ENCODE measurements at places on chromosomes 7 and 10.

DNA sequence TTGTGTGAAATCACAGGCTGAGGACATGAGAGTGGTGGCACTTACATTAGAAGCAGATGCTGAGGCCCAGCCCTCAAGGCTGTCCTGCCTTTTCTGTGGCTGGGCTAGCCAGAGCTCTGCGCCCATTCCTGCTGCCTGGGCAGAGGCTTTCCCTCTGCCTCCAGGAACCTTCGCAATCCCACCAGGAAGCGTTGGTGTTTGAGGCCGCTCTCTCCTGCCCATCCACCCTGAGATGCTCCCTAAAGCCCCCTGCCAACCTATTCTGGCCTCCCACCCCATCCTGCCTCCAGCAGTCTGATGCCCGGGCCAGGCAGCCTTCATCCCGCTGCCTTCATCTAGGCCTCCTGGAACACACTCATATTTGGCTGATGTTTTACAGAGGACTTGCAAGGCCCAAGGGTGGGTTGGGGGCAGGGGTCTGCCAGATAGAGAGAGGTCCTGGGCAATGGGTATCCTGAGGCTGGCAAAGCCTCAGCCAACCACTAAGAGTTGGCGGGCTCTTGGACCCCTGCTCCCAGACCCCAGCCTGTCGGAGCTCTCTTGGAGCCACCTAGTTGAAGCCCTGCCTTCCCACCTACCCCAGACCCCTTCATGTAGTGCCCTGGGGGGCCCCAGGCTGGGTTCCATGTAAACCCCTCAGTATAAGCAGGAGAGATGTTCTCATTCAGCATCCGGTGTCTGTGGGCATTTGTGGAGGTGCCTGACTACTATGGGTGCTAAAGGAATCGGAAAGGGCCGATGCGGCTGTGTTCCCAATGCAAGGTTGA lies 32.7 kb downstream of the LDB3 start:
- DNase-seq, result no peak

GRCh38 chr10:31833753-31834152 lies 94.9 kb downstream of the ARHGAP12 start:
- no peak for DNase-seq

DNA sequence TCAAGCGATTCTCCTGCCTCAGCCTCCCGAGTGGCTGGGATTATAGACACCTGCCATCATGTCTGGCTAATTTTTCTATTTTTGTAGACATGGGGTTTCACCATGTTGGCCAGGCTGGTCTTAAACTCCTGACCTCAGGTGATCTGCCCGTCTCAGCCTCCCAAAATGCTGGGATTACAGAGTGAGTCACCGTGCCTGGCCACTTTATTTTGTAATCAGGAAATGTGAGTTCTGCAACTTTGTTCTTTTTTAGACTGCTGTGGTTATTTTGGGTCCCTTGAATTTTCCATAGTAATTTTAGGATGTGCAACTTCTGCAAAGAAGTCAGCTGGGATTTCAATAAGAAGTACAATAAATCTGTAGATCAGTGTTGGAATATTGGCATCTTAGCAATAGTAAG lies 96.8 kb downstream of the CYTH3 start:
- DNase-seq, result peak; percentile 87

- peak; percentile 25 for DNase-seq
Measured at GRCh38 chr7:2242541-2243429, 759 bp downstream of the NUDT1 start.

DNA sequence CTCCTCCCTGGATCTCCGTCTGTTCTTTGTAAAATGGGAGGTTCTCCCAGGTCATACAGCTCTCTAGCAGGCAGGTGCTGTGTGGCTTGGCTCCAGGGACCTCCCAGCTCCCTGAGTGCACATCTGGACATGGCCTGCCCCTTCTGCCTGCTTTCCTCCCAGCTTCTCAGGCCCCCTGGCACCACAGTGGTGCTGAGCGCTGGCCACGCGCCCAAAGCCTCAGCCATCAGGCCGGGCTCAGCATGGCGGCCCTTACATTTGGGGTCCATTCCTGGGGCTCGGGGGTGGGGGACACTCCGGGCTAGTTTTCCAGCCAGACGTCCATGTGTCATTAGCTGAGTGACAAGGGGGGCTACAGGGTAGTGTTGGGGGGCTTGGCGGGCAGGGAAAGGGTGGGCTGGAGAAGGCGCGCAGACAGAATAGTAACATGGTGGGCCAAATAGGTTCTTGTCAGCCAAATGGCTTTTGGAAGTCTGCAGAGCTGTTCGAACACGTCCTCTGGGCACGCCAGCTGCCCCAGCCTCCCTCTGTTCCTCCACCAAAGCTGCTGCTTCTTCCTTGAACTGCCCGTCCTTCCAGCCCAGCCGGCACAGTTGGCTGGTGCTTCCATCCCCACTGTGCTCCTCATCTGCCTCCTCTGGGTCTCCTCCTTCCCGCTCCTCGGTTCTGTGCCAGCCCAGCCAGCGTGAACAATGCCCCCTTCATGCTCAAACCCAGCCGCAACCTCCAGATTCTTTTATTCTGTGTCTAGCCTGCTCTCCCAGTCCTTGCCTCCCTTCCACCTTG lies 65.9 kb downstream of the GOLGA7B start:
- DNase-seq, result no peak

DNA sequence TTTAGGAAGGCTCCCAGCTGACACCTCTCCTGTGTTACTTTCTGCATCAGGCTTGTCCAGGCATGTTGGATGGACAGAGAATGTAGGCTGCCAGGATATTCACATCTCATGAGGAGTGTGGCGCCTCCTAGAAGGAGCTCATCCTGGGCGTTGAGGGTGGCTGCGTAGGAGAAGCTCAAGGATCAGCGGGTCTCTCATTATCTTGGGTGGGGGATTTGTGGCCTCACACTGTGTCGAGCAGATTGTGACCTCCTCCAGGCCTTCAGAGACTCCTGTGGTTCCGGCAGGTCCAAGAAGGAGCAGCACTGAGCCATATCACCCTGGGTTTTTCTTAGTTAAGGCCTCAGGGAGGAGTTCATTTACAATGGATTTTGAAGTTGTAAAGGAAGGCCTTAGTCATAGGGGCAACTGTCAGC lies 8.7 kb upstream of the COBL start:
- DNase-seq, result no peak

- no peak for DNase-seq
Measured at GRCh38 chr10:80158126-80158525, 25.6 kb downstream of the PLAC9 start.

- no peak for DNase-seq
Measured at GRCh38 chr10:48573045-48573444, 31.8 kb downstream of the ARHGAP22 start.

GRCh38 chr7:117665368-117665767 lies 185.5 kb downstream of the CFTR start:
- no peak for DNase-seq

GRCh38 chr7:112989531-112989930 lies 97.1 kb downstream of the GPR85 start:
- DNase-seq, result no peak

DNA sequence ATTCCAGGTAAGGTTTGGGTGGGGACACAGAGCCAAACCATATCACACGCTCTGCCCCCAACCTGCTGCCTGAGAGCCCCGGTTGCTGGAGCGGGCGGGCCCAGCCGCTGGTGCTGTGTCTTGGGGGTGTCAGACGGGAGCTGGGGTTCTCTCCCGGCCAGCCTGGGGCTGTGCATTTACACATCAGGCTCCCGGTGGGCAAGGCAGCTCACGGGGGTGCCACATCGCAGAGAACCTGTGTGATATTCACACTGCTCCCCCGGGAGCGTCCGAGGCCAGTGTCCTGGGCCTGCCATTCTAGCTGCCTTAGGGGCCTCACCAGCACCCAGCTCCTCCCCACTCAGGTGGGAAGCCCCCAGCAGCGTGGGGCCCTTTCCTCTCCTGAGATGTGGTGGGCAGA lies 35.6 kb upstream of the ADGRA1 start:
- DNase-seq, result no peak

- no peak for DNase-seq
Measured at GRCh38 chr7:121138262-121138933, 149.9 kb downstream of the CPED1 start.

GRCh38 chr7:50355817-50356178 lies 51.3 kb downstream of the IKZF1 start:
- DNase-seq, result no peak

DNA sequence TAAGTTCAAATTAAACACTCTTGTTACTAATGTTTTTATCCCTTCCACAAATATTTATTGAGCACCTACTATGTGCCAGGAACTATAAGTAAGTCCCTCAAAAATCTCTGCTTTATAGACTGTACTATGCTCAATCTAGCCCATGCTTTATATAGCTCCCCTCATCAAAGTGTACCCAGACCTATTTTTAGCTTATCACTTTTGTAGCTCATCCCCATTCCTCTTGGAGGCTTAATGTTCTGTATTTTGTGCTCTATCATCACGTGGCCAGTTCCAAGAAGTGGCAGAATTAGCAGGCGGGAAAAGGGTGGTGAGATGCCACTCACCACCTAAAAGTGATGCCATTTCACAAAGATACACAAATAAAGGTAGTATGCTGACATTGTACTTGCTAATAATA lies 138.1 kb upstream of the BET1 start:
- no peak for DNase-seq

DNA sequence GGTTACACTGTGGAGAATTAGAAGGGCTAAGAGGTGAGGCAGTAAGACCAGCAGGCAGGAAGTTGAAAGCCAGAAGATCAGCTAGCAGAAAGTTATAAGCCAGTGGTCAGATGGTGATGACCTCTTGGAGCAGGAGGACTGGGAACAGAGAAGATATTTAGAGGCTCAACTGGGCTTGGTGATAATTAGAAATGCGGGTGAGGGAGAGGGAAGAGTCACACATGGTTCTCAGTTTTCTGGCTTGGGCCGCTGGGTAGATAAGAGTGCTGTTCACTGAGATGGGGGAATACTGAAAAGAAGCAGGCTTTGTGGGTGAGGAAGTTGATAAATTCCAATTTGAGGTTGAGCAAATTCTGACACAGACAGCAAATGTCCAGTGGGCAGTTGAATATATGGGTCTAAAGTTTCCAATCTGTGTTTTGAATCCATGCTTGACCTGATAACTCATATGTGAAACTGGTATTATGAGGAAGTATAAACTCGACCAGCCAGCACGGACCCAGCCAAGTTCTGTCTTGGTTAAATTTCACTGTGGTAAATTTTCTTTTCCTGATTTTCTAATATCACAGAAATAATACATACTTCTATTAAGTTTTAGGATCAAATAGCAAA lies 22.7 kb downstream of the LSMEM1 start:
- no peak for DNase-seq

Measured in GF-D8 (cell line).